Upper lobe of right lung (tissue), 1 donor: ENCODE measurements at places on chromosomes 3 and 15. TPM values are rescaled to one million over a fixed set of nuclear protein-coding genes. Genes with fewer than 3 reads are reported as not detected.

DNA sequence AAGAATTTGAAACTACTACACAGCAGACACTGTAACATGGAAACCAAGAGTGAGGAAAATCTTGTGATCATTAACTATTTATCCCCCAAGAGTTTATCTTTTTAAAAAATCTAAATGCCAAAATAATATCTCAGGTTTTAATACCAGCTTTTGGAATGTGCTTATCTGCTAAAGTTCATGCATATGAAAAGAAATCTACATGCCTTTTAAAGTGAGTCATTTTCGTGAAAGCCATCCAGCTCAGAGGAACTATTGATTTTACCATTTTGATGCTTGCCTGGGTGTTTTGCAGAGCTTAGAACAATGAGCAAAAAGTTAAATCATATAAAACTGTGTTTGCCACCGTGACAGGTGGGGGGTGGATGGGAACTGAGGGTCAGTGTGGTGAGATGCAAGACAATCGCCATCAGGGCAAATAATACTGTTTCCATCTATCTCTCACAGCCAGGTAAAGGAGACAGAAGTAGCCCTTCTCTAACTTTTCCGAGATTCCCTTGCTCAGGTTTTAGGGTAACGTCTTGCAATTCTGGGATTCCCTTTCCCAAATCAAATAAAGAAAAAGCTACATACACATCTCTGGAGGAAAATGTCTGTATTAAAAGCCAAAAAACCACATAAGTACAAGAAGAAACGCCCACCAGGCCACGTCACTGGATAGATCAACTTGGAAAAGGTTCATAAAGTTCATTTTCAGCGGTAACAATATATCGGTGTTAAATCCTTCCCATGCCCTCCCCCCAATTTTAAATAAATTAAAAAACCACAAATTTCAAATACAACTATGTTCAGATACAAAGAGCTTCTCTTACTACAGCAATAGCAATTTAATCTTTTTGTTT is 2.0 kb downstream of the TMEM158 start:
- DNase-seq = no peak

KLF15 gene
- 44.6 TPM for total RNA-seq

MYH15 gene
- total RNA-seq = 0.90 TPM

DNA sequence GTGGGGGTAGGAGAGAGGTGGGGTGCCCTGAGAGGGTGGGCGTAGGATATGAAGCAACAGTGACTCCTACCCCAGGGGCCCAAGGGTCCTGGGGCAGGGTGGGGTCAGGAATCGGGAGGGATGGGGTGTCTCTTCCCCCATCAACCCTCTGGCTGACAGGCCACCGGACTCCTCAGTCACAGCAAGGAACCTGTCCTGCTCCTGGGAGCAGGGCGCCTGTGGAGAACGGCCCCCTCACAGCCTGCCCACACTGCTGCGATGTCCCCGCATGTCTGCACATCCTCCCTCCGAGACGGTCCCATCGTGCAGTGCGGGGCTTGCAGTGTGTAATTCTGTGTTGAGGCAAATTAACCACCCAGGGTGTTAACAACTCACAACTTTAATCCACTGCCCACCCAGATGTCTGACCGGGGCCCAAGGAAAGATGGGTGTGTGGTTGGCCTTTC is 2.7 kb downstream of the TM4SF19 start:
- DNase-seq = no peak

- DNase-seq = no peak
Measured at GRCh38 chr3:57281715-57282114, 10.8 kb downstream of the ASB14 start.

- DNase-seq = no peak
Measured at GRCh38 chr3:17089314-17089700, 204.6 kb downstream of the PLCL2 start.

DNA sequence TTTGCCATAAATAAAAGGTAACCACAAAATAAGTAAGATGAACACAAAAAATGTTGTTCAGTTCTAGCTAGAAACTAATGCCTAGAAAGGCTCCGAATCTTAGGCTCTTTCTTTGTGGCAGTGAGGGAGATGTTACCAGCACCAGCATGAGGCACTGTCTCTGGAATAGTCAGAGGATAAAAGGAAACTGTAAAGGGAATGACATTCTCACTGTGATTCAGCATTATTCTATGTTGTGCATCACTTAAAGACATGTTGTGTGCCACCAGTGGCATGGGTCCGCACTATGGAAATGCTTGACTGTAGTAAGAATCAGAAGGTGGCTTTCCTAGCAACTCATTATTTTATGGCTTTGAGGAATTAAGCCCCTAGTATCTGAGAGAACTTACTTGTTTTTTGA is 70.8 kb downstream of the SEC22A start:
- DNase-seq = no peak

TRPM1 gene
- not detected for total RNA-seq

CD86 gene
- total RNA-seq = 27.4 TPM

DNA sequence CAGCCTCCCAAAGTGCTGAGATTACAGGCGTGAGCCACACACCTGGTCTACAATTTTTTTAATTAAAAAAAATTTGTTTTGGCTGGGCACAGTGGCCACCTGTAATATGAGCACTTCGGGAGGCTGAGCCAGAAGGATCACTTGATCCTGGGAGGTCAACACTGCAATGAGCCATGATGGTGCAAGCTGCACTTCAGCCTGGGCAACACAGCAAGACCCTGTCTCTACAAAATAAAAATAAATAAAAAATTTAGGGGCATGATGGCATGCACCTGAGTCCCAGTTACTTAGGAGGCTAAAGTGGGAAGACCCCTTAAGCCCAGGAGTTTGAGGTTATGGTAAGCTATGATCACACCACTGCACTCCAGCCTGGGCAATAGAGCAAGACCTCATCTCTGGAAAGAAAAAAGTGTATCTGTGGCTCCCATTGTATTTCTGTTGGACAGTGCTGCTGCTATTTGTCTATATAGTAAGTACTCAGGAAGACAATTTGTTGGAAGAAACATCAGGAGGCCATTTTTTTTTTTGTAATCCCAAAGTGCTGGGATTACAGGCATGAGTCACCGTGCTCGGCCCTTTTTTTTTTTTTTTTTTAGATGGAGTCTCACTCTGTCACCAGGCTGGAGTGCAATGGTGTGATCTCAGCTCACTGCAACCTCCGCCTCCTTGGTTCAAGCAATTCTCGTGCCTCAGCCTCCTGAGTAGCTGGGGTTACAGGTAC is 27.5 kb upstream of the SH3BP5 start:
- no peak for DNase-seq

DNA sequence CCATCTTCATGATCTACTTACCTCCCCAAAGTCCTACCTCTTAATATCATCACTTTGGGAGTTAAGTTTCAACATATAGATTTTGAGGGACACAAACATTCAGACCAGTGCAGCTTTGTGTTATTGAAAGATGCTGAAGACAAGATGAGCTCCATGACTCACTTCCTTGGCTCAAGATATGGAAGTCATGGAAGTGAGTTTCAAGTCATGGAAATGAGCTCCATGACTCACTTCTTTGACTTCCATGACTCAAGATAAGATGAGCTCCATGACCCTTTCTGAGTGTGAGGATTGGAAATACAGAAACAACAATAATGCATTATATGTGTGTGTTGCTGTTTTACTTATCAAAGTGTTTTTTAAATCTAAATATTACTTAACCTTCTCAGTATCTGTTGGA is 170.2 kb upstream of the TPRG1 start:
- DNase-seq = no peak

DCUN1D1 gene
- total RNA-seq = 49.9 TPM

SERPINI2 gene
- not detected for total RNA-seq

DNA sequence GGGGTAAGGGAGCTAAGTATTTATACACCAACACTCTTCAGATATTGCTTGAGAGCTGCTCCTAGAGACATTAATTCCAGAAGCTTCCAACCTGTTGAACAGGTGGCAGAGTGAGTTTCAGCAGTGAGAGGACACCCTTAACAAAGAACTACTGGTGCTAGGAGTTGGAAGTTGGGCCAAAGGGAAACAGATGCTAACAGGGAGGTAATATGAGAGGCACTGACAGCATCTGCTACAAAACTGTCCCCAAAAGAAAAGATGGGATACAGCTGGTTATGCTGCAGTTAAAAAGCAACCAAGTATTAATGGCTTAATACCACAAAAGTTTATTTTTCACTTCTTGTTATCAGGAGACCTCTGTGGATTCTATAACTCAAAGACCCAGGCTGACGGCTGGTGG is 104.5 kb upstream of the SATB1 start:
- no peak for DNase-seq

DNA sequence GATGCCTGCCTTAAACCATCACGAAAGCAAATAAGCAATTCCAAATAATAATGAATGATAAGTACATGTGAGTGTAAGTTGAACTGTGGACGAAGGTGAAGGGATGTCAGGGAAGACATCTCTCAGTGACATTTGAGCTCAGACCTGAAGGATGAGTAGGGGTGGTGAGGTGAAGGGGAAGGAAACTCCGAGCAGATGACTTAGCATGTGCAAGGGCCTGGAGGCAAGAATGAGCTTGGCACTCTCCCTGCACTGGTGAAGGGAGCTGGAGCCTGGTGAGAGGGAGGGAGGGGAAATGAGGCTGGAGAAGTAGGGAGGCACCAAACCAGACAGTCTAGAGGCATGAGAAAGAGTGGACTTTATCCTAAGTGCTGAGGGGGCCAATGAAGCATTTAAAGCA is 84.3 kb downstream of the MTHFS start:
- no peak for DNase-seq

DNA sequence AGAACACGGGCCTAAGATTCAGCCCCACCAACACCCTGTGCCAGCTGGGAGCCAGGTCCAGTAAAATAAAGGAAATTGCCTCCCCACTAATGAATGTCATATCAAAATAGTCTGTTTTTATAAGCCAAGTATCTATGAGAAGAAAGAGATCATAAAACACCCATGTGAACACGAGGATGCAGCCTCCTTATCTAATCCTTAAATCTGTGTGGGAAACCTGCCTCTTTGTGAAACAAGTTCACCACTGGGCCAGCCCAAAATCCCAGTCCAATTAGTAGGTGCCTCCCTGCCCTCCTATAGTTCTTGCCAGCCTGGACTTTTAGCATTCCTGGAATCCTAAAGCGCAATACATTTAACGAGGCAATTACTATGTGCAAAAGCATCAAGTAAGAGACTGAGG is 42.0 kb downstream of the SCAPER start:
- DNase-seq = no peak

- DNase-seq = no peak
Measured at GRCh38 chr3:133937756-133938601, 42.3 kb upstream of the RAB6B start.

CCDC39 gene
- not detected for total RNA-seq

GRCh38 chr3:29514170-29514569 is 233.3 kb downstream of the RBMS3 start:
- DNase-seq = no peak

GRCh38 chr15:40105517-40106202 is 3.0 kb downstream of the BMF start:
- DNase-seq = no peak
